AG10803 (cell line): ENCODE measurements at places on chromosomes 12 and 14.
A peak's percentile ranks its signal among the peaks of the same experiment; 100 is the strongest.

GRCh38 chr14:100537446-100538350 lies 49.5 kb downstream of the BEGAIN start:
- DNase-seq: no peak

GRCh38 chr12:93387780-93388179 lies 10.1 kb downstream of the NUDT4 start:
- DNase-seq: peak; percentile 41

DNA sequence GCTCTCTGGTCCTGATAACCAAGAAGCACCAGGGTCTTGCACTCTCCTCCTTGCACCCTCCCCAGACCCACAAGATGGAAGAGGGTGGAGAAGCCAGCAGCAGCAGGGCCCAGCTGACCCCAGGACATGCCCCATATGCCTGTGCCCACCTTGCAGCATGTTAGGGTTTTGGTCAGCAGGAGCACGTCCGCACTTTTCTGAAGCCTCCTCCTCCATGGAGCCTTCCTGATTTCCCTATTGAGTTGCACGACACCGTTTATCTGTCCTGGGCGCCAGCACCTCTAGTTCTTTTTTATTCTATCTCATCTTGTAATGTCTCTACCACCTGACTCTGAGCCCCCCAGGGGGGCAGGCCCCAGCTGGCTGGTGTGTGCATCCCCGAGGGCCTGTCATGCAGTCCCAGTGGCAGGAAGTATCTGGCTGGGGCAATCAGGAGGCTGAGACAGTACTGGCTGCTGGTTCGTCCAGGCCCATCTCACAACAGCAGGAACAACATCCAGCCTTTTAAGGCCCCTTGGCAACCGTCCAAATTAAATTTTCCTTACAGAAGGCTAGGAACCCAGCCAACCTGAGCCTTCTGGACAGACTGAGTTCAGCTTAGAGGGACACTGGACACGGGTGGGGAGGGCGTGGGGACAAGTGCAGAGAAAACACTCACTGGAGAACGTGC lies 39.6 kb downstream of the CCDC85C start:
- DNase-seq: peak; percentile 72

GRCh38 chr12:131085816-131086591 lies 132.3 kb downstream of the ADGRD1 start:
- no peak for DNase-seq

DNA sequence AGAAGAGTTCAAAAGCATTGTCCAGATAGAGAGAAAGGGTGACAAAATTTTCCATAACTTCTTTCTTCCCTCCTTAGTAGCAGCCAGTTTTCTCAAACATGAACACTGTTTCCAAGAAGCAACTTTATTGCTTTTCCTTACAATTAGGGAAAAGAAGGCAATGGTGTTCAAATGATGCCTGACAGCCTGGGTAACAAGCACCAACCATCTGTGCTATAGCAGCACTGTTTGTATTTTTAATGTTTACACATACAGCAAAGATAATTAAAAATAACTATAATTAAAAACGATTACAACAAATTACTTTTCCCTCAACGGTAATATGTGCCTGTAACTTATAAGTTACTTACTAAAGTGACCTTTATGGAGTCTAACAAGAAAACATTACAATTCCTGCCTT lies 450.6 kb upstream of the LMO3 start:
- DNase-seq: no peak

DNA sequence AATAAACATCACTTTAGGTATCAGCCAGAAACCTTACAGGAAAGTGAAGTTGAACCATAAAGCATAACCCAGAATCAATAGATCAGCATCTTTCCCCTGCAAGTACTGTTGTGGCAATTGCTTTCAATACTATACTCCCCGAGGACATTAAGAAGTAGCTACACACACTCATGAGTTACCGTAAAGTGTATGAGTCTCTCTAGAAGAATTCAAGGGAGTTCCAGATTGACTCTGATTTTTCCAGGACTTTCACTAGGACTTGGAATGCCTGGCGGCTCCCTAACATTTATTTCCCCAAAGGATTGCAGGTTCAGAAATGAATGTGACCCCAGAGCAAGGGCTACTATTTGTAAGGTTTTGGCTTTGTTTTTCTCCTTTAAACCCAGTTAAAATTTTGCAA lies 465.4 kb upstream of the MDGA2 start:
- no peak for DNase-seq

DNA sequence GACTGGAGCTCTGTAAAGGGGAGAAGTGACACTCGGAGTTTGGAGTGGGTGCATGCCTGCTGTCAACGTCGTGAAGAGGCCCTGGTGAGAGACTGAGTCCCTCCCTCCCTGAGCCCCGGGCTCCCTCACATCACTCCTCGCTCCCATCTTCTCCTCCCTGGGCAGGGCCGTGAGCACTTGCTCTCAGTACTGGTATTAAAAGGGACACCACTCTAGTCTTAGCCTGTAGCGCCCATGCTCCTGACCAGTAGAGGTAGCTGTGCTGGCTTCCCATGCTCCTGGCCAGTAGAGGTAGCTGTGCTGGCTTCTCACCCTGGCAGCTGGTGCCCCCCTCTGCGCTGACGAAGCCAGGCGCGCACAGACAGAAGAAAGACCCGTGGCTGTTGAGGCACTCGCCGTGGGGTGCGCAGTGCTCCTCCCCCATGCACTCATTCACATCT lies 14.7 kb downstream of the ISCA2 start:
- DNase-seq: no peak

DNA sequence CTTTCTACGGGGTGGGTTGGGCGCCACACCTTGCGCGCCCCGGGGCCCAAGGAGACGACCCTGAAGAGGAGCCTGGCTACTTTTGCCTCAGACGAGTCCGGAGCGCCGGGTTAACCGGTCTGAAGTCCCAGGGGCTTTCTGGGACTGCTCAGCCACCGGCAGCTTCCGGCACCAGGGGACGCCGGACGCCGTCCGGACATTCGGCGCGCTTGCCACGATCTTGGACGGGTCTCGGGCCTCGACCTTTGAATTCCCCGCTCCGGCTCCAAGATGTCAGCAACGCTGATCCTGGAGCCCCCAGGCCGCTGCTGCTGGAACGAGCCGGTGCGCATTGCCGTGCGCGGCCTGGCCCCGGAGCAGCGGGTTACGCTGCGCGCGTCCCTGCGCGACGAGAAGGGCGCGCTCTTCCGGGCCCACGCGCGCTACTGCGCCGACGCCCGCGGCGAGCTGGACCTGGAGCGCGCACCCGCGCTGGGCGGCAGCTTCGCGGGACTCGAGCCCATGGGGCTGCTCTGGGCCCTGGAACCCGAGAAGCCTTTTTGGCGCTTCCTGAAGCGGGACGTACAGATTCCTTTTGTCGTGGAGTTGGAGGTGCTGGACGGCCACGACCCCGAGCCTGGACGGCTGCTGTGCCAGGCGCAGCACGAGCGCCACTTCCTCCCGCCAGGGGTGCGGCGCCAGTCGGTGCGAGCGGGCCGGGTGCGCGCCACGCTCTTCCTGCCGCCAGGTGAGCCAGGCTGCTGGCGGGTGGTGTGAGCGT lies at the start of gene ACOT4:
Gene ACOT4, plus strand, starts transcription at position 184 of the 760 bp plus-strand sequence. Its CDS starts 87 bp downstream, at position 271.
- peak; percentile 35 for DNase-seq

- no peak for DNase-seq
Observed at GRCh38 chr12:31474751-31475150, 116.2 kb downstream of the DENND5B start.

DNA sequence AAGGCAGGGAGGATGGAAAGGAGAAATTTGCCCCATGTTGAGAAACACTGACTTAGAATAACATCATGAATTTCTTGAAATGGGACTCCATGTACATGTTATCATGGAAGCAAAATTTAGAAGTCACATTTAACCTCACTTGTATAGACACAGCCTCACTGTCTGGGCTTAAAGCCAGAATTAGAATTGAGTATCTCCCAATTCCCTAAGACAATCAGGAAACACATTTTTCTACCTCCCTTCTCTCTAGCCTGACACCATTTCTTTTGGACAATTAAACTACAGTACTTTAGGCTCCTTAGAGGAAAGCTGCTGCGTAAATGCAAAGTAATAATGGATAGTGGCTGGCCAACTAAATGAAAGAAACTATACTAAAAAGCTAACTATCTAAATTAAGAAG lies 795.5 kb downstream of the C12orf50 start:
- no peak for DNase-seq

DNA sequence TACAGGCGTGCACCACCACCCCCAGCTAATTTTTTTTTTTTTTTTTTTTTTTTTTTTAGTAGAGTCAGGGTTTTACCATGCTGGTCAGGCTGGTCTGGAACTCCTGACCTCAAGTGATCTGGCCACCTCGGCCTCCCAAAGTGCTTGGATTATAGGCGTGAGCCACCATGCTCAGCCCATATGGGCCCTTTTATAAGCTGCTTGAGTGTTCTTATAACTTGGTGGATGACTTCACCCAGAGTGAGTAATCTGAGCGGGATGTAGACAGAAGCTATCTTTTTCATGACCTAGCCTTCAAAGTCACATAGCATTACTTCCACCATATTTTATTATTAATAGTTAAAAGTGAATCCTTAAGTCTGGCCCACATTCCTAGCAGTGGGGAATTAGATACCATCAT lies 16.4 kb downstream of the BBOF1 start:
- DNase-seq: peak; percentile 31

GRCh38 chr14:78181270-78181669 lies 11.1 kb downstream of the NRXN3 start:
- no peak for DNase-seq

DNA sequence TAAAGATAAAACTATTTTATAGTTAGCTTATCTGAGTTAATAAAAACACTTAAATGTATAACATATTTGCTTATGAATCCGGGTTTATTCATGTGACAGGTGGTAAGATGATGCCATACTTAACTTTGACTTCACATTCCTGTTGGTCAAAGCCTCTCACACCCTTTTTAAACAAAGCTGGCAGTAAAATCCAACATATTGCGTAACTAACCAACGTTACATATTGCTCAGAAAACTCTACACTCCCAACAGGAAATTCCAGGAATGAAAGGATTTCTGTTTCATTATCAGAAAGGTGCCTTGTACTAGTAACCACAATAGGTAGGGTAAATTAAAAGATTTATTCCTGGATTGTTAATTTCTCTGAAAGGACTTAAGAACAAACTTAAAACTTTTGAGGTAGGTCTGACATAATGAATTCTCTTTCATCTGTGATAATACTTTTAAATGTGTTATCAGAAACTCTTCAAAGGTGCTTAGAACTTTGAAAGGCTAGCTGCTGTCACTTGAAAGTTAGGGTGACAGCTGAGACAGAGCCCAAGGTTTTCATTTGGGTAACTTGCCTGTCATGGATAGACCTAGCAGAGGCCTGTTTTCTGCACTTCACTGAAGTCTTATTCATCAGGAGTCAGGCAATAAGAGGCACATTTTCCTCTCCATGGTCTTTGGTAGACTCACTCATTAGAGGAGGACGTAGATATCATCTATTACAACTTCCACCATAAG lies 23.8 kb upstream of the CATSPERB start:
- DNase-seq: peak; percentile 53

- DNase-seq: no peak
Observed at GRCh38 chr14:85366226-85366625, 163.7 kb upstream of the FLRT2 start.

GRCh38 chr12:49540229-49541139 lies 1.7 kb downstream of the KCNH3 start:
- no peak for DNase-seq

DNA sequence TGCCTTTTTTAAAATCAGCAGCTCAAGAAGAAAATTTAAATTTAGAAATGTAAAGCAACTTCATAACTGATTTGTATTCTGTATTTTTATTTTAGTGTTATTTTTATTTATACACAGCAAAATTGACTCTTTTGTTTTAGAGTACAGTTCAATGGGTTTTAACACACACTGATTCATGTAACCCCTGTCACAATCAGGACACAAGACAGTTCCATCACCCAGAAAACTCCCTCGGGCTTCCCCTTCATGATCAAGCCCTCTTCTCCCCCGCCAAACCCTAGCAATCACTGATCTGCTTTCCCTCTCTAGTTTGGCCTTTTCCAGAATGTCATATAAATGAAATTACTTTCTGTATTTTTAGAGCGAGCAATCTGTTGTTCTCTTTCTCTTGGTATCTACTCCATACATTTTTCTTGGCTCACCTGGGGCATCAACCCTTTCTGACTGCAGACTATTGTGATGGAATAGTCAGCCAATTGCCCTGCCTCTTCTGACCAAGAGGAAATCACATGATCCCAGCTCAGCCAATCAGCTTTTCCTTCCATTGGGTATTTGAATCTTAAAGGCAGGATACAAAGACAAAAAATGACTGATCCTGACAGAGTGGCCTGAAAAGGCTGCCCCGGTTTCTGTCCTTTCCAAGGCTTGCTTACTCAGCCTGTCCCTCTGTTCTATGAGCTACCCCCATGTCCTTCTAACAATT lies 5.3 kb downstream of the SLC5A8 start:
- no peak for DNase-seq

DNA sequence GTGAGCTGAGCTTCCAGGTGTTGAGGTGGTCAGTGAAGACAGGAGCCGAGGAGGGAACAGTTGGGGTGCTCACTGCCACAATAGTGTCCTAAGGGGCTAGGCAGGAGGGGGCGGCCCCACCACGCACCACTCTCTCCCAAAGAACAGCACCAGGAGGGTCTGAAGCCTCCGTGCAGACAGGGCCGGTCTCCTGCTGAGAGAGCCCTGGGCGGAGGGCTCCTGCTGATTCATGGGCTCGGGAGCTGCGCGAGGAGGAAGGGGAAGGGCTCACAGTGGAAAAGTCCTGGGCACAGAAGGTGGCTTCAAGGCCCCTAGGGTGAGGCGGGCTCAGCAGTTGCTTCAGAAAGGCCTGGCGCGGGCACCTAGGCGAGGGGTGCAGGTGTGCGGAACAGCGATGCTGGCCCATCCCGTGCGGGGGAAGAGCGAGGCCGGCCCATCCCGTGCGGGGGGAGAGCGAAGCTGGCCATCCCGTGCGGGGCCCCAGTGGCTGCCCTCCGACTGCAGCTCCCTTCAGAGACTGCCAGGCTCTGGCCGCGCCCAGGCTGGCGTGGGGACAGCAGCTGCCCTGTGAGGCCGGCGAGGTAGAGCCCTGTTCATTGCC lies 176.7 kb downstream of the ADGRD1 start:
- no peak for DNase-seq

GRCh38 chr14:89598548-89599186 lies 181.6 kb upstream of the FOXN3 start:
- peak; percentile 18 for DNase-seq

- no peak for DNase-seq
Observed at GRCh38 chr14:26730929-26731618, 133.2 kb upstream of the NOVA1 start.

GRCh38 chr12:30925607-30926242 lies 823 bp upstream of the TSPAN11 start:
- no peak for DNase-seq

GRCh38 chr12:30701056-30701455 lies 5.4 kb upstream of the IPO8 start:
- DNase-seq: no peak
